Fibroblast of skin of left quadriceps (primary cell): ENCODE measurements at places on chromosomes 4 and X.

DNA sequence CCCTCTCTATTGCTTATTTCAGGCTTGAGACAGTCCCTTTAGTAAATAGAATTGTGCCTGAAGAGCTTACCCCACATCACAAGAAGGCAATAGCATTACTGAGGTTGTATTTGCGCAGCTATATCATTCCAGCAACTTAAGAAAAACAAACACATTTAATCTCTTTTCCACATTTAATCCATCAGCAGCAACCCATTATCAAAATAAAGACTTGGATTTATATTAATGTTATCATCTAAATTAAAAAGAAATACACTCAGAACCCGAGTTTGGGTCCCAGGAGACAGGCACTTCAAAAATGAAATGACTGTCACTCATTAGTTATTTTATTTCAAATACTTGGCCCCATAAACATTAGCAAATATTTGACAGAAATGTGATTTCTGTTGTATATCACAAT is 10.4 kb downstream of the TFDP3 start:
- DNase-seq: no peak

DNA sequence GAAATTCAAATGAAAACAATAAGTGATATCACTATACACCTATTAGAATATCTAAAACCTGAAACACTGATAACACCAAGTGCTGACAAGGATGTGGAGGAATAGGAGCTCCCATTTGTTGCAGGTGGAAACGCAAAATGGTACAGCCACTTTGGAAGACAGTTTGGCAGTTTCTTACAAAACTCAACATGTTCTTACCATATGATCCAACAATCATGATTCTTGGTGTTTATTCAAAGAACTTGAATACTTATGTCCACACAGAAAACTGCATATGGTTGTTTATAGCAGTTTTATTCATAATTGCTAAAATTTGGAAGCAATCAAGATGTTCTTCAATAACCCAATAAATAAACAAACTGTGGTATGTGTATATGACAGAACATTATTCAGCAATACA is 107.9 kb downstream of the FHDC1 start:
- no peak for DNase-seq

DNA sequence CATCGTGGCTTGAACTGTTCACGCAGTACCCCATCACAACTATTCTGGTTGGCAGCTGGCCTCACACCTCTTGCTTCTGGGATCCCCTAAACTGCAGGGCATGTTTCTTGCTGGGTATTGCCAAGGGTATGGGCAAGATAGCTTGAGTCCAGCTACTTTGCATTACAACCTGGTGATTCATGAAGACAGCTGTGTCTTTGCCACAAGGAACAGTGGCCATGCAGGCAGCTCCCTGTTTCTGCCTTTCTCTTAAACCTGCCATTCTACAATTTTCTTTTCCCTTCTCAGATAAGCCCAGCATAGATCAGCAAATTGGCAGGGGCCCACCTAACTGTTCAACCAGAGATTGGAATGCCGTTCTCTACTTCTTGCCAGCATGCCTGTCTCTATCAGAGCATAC is 42.8 kb downstream of the TENM3 start:
- DNase-seq: no peak

GRCh38 chrX:71540801-71541200 is 7.9 kb downstream of the OGT start:
- DNase-seq: no peak
